ENCODE measurements at places on chromosomes 6 and 20. TPM values are rescaled to one million over a fixed set of nuclear protein-coding genes. Genes with fewer than 3 reads are reported as not detected.
A peak's percentile ranks its signal among the peaks of the same experiment; 100 is the strongest.

DNA sequence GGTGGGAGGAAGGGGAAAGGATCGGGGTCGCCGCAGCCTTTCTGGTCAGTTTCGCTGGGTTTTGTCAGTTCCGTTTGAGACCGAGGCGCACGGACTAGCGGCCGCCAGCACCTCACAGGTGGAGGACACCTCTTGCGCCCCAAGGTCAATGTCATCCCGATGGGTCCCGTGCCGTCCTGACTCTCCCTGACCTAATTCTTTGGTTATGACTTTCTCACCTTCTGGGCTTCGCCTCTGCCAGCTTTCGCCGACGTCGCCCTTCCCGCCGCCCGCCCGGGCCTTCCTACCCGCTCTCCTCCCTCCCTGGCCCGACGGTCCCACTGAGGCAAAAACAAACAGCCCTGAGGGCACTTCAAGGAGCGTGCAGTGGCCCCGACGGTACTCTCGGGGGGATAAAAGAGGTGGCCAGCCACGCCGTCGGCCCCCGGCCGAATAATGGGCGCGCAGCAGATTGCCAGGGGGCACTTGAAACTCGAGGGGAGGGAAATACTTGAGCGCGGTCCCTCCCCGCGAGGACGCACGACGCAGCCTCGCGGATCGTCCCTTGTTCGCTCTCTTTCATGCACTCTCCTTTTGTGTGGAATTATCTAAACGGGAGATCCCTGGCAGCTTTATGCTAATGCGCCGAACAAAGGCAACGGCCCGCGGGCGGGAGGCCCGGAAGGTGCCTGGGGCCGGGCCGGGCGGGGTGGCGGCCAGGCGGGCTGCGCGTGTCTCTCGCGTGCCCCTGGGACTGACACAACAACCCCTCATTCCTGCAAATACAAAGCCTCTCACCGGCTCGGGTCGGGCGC, 3.9 kb upstream of the INSM1 start:
- peak; percentile 84 for DNase-seq

DNA sequence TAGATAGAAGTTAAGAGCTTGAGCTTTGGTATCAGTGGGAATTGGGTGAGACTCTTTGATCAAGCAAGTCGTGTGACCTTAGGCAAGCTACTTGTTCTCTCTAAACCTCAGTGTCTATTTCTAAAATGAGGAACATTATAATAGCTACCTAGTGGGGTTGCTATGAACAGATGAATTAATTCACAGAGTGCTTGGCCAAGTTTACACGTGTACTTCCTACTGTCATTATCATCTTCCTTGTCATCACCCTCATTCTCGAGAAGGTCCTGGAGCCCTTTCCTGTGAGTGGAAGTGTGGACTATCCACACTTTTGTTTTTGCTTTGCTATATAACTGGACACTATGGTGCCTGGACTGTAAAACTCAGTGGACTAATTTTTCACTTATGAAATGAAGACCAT, 64.0 kb downstream of the BCKDHB start:
- DNase-seq = no peak

- no peak for DNase-seq
Measured at GRCh38 chr20:36469973-36470372, 71.3 kb upstream of the MYL9 start.

GRCh38 chr20:33433465-33434234, 9.9 kb downstream of the SNTA1 start:
- peak; percentile 74 for DNase-seq

GRCh38 chr6:15303920-15304291, 58.0 kb downstream of the JARID2 start:
- DNase-seq = no peak

GRCh38 chr6:161128680-161129196, 137.2 kb downstream of the MAP3K4 start:
- DNase-seq = no peak

DNA sequence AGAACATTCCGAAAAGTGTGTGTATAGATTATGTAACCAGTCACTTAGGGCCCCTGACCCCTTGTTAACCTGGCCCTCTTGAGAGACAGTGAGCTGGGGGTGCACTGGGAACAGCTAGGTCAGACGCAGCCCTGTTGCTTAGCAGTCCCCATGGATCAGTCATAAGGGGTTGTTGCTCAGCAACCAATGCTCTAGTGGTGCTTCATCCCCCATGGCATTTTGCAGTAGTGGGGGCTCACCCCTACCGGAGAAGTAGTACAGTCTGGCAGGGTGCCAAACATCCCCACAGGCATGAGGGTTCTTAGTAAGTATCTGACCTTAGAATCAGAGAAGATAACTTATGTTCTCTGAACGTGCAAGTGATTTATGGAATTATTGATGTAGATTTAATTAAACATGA, 12.3 kb downstream of the PKIB start:
- no peak for DNase-seq

- DNase-seq = peak; percentile 81
Measured at GRCh38 chr6:170049641-170050561, 241.0 kb downstream of the DLL1 start.

The SLC17A1 gene
- total RNA-seq = not detected

Measured in upper lobe of left lung (tissue), 6 donors.